ENCODE measurements at places on chromosomes 1 and 21.

DNA sequence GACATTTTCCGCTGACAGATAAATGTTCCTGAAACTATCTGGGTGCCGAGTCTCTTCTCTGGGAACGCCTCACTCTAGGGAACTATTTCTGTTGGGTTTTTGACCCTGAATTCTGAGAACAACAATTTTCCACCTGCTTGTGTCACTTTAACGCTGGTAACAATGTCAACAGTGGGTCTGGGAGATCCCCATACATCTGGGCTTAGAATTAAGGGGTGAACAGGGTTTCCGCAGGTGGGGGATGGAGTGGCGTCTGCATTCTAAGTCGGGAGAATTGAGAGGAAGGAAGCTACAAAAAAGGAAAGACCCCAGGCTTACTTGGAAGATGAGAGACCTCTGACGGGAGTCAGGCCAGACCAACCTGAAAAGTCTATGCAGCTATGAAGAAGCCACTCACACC, 8.7 kb downstream of the CD247 start:
- no peak for DNase-seq

- no peak for DNase-seq
These were observed 92.9 kb downstream of the LAMC2 start for GRCh38 chr1:183278739-183279591.

- DNase-seq: no peak
These were observed 6.7 kb downstream of the EPS8L3 start for GRCh38 chr1:109756848-109757521.

DNA sequence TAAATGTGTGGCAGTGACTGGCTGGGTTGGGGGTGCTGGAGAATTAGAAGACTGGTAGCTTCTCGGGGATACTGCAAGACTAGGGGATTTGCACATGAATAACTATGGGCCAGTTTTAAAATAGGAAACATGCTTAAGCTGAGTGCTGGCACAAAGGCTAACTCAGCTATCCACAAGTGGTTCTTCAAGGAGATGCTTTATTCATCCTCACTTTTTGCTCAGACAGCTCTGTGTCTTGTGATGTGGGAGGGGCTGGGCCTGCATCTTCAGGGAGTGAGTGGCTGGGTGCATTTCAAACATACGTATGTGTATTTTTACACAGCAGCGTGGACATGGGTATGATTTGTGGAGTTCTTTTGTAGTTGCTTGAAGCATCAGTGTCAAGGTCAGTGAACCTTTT, 2.3 kb downstream of the COQ8A start:
- no peak for DNase-seq

DNA sequence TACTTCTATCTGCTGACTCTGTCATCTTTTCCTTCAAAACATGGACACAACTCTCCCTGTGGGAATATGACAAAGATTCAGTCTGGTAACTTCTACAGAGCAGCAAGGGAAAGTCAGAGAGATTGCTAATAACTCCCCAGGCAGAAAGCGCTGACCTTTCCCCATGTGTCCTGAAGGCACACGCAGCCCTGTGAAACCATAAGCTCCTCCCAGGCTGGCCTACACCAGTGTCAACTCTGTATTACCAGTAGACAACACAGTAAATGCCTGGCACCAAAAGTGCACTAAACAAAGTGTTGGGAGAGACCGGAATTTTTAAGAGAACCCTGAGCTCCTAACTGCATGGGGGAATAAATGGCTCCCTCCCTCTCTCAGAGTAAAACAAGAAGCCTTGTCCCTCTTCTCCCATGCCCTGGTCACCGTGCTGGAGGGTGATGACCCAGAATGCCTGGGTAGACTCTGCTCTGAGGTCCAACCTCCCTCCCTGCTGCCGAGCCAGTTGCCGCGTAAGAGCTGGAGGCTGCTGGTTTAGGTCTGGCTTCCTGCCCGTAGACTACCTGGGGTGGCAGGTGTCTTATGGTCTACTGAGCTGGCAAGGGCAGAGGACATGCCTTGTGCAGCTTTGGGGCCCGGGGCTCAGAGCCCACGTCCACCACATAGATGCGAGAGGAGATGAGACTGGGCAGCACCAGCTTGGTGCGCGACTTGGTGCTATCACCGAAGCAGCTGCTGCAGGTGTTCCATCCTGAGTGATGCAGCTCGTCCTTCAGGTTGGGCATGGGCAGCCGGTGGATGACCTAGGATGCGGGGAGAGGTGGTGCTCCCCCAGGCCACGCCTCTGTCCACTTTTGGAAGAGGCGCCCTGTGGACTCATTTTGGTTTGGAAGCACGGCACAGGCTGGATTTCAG, 3.9 kb downstream of the SELENBP1 start:
- DNase-seq: peak; percentile 83

- no peak for DNase-seq
These were observed 10.3 kb downstream of the FBXO28 start for GRCh38 chr1:224124220-224124619.

DNA sequence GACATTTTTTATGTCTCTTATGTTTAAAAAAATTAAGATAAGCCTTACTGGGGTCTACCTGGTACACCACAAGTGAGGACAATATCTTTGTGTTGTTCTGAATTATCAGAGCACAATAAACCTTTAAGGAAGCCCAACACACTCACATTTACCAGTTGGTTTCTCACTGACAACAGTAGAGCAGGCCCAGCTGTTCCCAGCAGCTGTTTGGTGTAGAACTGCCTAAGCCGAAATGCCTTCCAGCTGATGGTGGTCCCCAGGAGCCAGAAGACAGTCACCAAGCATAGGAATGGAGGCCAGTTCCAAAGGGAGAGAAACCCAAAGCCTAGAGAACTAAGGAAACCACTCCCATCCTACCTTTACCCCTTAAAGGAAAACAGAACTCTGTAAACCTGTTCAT, 428.6 kb upstream of the CAMK1G start:
- no peak for DNase-seq

DNA sequence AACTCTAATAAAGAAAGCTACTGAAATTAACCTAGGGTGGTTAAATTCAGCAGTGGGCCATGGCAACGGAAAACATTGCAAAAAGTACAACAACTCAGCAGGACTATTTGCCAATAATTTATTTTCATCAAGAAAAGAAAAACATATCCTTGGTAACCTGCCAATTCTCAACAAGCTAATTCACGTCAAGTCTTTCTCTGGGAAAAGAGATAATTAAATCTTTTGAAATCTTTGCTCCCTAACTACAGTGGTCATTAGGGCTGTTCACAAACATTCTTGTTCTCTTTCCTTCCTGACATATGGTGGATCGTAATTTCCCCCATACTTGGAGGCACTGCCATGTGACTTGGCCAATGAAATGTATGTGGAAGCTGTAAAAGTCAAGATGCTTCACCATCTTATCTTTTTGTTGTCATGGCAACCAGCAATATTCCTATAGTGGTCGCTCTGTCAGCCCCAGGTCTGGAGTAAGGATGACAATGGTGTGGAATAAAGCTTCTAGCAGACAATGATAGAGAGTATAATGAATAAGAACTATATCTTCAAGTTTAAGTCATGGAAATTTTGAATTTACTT, 29.6 kb upstream of the ZNF326 start:
- peak; percentile 43 for DNase-seq

GRCh38 chr1:6948861-6949260, 163.6 kb downstream of the CAMTA1 start:
- no peak for DNase-seq

- DNase-seq: no peak
These were observed 20.7 kb upstream of the HPCAL4 start for GRCh38 chr1:39711966-39712340.

- DNase-seq: no peak
These were observed 1.5 kb downstream of the IVNS1ABP start for GRCh38 chr1:185315445-185316071.

GRCh38 chr1:241964550-241965282, 7.1 kb downstream of the BECN2 start:
- no peak for DNase-seq

- peak; percentile 93 for DNase-seq
These were observed 121.2 kb downstream of the SLC45A1 start for GRCh38 chr1:8439015-8439702.

- no peak for DNase-seq
These were observed 825 bp upstream of the DPH5 start for GRCh38 chr1:101026430-101026788.

DNA sequence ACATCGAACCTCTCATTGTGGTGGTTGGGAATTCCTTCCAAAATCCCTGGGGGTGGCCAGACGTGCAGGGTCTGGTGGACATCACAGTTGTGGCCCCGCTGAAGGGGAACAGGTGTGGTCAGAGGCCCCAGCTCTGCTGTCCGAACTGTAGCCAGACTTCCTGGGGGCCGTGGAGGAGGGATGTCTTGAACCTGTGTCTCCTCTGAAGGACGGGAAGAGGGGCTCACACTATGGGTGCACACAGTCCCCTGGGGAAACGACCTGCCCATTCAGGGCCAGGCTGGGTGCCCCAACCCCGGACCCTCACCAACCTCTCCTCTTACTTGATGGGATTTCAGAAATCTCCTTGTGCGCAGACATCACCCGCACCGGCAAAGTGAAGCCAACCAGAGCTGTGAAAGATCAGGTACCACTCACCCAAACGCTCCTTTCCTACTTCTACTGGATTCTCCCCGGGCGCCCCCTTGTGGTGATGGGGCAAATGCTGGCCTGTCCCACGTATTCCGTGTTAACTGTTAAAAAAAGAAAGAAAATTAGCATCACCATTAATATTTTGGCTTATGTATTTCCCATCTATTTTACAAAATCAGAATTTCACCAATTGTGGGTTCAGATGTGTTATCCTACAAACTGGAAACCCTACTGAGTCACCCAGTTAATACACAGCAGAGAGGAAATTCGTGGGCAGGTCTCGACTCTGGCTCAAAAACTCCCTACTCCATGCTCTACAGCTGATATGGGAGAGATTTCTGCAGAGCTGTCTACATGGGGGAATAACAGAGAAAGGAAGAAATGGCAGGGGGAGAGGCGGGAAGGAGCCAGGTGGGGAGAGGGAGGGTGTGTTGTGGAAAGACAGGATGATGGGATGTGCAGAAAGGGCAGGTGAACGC, 28.1 kb downstream of the PADI4 start:
- peak; percentile 76 for DNase-seq

DNA sequence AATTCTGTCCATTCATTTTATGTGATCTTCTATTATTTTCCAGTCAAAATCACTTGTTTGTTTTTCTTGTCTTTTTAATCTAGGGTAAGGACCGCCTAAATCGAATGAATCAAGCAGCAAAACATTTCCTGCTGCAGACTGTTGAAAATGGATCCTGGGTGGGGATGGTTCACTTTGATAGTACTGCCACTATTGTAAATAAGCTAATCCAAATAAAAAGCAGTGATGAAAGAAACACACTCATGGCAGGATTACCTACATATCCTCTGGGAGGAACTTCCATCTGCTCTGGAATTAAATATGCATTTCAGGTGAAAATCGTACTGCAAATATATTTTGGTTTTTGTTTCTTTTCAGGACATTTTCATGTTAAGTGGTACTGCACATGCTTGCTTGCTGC, 20.5 kb downstream of the CLCA4 start:
- DNase-seq: no peak

GRCh38 chr1:9590945-9591668, 2.4 kb downstream of the TMEM201 start:
- DNase-seq: no peak

- DNase-seq: no peak
These were observed 48.1 kb downstream of the SYF2 start for GRCh38 chr1:25184001-25184762.

DNA sequence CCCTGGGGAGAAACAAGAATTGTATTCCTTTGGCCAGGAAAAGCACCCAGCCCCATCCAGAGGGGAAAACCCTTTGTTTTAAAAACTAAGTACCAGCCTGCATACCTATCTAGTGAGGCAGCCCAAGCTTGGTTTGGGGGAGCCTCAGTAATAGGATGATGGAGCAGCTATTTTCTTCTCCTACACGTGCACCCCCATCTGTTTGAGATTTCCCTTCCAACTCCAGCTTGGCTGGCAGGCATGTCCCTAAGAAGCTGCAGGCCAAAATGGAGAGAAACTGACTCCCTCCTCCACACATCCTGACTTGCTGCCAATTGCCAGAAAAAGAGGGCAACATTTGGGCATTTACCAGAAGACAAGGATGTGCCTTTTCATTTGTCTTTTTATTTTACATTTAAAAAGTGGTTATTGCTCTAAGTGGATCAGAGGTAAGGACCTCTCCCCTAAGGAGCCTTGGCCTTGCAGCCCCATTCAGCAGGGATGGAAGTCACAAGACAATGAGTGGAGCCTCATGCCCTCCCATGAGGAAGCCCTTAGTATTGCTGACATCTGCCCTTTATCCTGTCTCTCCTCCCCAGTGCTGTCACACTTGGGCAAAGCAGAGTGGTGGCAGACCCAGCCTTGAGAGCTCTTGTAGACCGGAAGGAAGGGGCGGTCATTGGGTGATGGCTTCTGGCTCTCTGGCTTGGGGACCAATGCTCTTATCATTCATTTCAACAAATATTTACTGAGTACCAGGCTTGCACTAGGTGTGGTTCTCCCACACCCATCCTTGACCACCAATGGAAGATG, 8.6 kb downstream of the FNDC5 start:
- no peak for DNase-seq

- peak; percentile 92 for DNase-seq
These were observed 303.6 kb downstream of the BARHL2 start for GRCh38 chr1:90413519-90413918.

DNA sequence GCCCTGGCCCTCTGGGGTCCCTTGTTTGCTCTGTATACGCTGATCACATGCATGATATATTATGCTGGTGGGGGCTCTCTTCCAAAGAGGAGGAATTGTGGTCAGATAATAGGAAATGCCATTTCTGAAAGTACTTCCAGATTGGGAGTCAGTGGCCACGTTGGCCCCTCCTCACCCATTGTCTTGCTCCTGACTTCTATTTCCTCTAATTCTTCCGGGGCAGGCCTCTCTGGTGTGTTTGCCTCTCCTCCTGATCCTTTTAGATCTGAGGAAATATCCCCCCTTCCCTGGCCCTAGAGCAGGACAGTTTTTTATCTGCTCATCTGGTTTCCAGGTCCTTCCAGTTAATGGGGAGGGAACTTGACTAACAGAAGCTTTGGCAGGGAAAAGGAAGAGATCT, 2.9 kb downstream of the VANGL2 start:
- DNase-seq: no peak

DNA sequence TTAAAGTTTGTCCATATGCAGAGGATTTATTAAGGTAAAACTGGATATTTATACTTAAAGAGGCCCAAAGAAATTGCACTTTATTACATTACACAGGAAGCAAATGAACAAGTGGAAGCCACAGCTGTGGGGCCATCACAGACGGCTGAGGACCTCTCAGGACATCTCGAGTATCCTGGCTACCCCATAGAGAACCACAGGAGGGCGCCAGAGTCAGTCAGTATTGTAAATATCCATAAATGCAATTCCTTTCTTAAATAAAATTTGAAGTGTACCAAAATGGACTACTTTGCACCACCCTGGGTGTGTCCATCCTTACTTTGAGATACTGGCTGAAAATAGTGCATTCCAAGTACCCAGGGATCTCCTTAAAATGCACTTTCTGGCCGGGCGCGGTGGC, 257.2 kb downstream of the MRPL39 start:
- no peak for DNase-seq

All from DMS79 treated with DMSO at 0.1 percent for 48 hours (cell line).